WTC11 (cell line): ENCODE measurements at places on chromosomes 1 and 21. TPM values are rescaled to one million over a fixed set of nuclear protein-coding genes. Genes with fewer than 3 reads are reported as not detected.
A peak's percentile ranks its signal among the peaks of the same experiment; 100 is the strongest.

Gene CACNA1E
- total RNA-seq = 0.63 to 0.85 TPM (median 0.78 TPM) in 3 replicates

DNA sequence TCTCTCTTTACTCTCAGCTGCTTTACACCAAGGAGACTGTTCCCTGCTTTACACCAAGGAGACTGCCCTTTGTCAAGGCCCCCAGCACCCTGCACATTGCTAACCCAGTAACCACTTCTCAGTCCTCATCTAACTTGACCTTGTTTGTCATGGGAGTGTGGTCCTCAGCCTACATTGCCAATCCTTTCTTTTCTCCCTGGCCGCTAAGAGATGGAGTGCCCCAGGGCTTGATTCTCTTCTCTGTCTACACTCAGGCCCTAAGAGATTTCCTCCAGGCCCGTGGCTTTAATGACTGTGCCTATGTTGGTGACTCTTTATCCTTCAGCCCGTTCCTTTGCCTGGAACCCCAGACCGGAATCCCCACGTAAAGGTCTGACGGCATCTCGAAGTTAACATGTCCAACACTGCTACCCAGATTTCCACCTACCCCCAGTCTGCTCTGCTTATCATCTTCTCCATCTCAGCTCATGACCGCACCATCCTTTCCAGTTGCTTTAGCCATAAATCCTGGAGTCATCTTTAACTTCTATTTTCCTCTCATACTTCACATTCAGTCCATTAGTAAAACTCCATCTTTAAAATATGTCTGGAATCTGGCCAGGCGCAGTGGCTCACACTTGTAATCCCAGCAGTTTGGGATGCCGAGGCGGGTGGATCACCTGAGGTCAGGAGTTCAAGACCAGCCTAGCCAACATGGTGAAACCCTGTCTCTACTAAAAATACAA is 9.5 kb upstream of the SEMA4A start:
- no peak overlapping the region; the same call in 1 of the 2 replicates for H3K27ac ChIP-seq
- DNase-seq = no peak
- H3K4me3 ChIP-seq = no peak overlapping the region
- H3K27me3 ChIP-seq = no peaks in the 10 kb centered on the region; the same call in 1 of the 2 replicates
- no peaks in the 10 kb centered on the region for H3K36me3 ChIP-seq

Gene RNF186
- not detected in 3 replicates for total RNA-seq

GRCh38 chr1:107870696-107871095 is 94.3 kb downstream of the VAV3 start:
- DNase-seq = no peak
- peaks cover 15% of the 10 kb centered on the region for H3K36me3 ChIP-seq
- H3K4me3 ChIP-seq = no peak overlapping the region
- peaks cover 40% of the 10 kb centered on the region for H3K4me1 ChIP-seq
- H3K27ac ChIP-seq = no peak overlapping the region
- no peaks in the 10 kb centered on the region for H3K27me3 ChIP-seq

DNA sequence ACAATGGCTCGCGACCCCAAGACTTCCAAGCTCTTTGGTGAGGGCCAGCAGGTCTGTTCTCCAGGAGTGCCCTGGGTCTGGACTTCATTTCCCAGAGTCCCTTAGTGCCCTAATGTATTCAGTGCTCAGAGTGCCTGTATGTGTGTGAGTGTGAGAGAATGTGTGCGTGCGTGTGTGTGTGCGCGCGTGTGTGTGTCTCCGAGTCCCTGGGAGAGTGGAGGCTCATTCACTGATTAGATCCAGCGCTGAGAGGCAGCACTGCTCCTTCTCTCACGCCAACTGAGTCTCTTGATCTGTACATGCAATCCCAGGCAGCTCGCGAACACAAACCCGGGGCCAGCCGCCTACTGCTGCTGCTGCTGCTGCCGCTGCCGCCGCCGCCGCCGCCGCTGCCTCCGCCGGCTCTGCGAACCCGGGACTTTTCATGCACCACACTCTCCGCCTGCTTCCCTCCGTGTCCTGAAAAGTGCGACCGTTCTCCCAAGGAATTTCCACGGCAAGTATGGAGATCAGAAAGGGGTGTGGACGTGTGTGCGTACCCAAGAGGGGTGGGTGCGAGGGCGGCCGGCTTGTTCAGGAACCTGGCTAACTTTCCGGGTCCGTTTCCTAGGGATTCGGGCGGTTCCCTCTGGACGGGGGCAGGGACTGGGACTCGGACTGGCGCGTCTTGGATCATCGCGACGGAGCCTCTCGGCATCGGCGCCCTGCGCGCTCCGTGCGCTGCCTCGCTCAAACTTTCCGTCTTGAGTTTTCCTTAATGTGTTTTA is at the start of gene RNF220:
TSS of gene RNF220 (plus strand) at position 225 of the 767 bp plus-strand sequence.
- 0 out of 2 replicates have a peak, but pooled peaks cover 3% of the 10 kb centered on the region for H3K4me1 ChIP-seq
- no peaks in the 10 kb centered on the region for H3K36me3 ChIP-seq
- peak within 1 kb of the TSS; percentile 96 for H3K27ac ChIP-seq
- H3K27me3 ChIP-seq = peaks cover 20% of the 10 kb centered on the region
- peak; percentile 69 for DNase-seq

Gene C1orf87
- 0.16 to 0.30 TPM (median 0.22 TPM) in 3 replicates for total RNA-seq

DNA sequence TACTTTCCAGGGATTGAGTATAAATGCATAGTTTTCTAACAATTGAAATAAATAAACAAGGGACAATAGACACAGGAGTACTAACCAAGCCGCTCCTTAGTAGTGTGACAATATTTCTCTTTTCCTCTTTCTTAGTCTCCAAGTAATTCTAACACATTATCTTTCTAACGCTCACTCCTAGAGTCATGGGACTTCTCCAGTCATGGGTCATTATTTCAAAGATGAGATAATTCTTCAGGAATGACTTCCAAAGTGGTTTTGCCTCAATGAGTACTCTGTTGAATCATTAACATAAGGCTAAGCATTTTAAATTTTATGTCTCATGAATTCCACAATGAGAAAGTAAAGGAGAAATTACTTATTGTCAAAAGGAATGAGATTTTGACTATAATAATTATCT is 605.8 kb upstream of the ADAMTS5 start:
- H3K4me1 ChIP-seq = no peaks in the 10 kb centered on the region
- DNase-seq = no peak
- no peaks in the 10 kb centered on the region for H3K27me3 ChIP-seq
- no peaks in the 10 kb centered on the region for H3K36me3 ChIP-seq

DNA sequence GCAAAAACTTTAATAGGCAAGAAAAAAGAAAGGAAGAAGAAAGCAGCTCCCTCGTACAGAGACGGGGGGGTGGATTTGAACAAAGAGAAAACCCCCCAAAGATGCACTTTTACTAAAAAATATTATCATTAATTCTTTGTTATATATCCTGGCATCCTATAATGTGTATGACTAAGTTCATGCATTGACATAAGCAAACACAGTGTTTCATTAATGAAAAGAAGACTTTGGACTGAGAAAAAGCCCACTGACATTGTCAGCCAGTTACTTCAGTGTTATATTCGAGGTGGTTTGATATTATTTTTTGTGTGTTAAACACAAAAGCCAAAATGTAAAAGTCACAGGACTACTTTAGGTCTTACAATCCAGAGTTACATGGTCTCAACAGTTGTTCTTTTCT is 110.1 kb upstream of the DPYD start:
- H3K27ac ChIP-seq = no peak overlapping the region
- DNase-seq = no peak
- H3K4me1 ChIP-seq = no peaks in the 10 kb centered on the region
- H3K27me3 ChIP-seq = no peaks in the 10 kb centered on the region

DNA sequence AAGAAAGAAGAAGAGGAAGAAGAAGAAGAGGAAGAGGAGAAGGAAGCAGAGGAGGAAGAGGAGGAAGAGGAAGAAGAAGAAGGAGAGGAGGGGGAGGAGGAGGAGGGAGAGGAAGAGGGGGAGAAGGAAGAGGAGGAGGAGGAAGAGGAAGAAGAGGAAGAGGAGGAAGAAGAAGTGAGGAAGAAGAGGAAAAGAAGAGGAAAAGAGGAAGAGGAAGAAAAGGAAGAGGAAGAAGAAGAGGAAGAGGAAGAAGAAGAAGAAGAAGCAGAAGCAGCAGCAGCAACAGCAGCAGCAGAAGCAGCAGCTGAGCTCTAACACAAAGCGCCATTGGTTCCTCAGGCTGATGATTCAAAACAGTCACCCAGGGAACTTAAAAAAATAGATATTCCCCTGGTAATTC is 34.0 kb downstream of the DNAI4 start:
- no peak overlapping the region for H3K27ac ChIP-seq
- no peaks in the 10 kb centered on the region for H3K4me1 ChIP-seq
- no peaks in the 10 kb centered on the region for H3K36me3 ChIP-seq
- no peak overlapping the region for H3K4me3 ChIP-seq

GRCh38 chr21:25664491-25664931 is 25.5 kb downstream of the JAM2 start:
- no peak overlapping the region for H3K4me3 ChIP-seq
- H3K36me3 ChIP-seq = no peaks in the 10 kb centered on the region
- H3K4me1 ChIP-seq = peaks cover 6% of the 10 kb centered on the region
- no peaks in the 10 kb centered on the region for H3K27me3 ChIP-seq

GRCh38 chr1:159881622-159882526 is 18.1 kb downstream of the CFAP45 start:
- H3K27me3 ChIP-seq = no peaks in the 10 kb centered on the region
- H3K27ac ChIP-seq = no peak overlapping the region
- no peaks in the 10 kb centered on the region for H3K4me1 ChIP-seq
- no peak for DNase-seq

GRCh38 chr1:26285366-26286063 is 5.6 kb downstream of the SH3BGRL3 start:
- DNase-seq = peak; percentile 89
- no peak overlapping the region for H3K4me3 ChIP-seq
- peaks cover 44% of the 10 kb centered on the region for H3K4me1 ChIP-seq

Gene GJB4
- 0.07 to 0.23 TPM (median 0.09 TPM) in 3 replicates for total RNA-seq

DNA sequence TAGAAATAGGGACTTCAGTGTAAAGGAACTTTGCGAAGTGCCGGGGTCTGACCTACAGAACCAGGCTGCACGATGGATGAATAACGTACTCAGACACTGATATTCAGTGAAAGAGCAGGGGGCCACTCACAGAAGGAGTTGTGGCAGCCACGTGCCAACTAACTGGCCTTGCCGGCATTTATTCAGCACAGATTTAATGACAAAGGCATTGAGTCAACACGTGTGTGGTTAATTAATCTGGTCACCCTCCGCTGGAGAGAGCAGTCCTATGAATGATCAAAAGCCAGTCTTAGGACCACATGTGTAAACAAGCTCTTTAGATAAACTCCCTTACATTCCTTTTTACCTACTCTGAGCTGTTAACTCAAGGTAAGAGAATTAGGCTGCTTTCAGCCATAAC is 6.2 kb upstream of the B3GALT2 start:
- peaks cover 27% of the 10 kb centered on the region for H3K36me3 ChIP-seq
- H3K4me1 ChIP-seq = no peaks in the 10 kb centered on the region
- no peak for DNase-seq
- H3K27ac ChIP-seq = no peak overlapping the region
- H3K27me3 ChIP-seq = no peaks in the 10 kb centered on the region

Gene S1PR1
- 3.2 to 3.4 TPM (median 3.2 TPM) in 3 replicates for total RNA-seq

Gene HTR6
- total RNA-seq = 0.71 to 1.2 TPM (median 0.90 TPM) in 3 replicates

Gene S100A6
- total RNA-seq = 19.2 to 32.0 TPM (median 30.8 TPM) in 3 replicates

DNA sequence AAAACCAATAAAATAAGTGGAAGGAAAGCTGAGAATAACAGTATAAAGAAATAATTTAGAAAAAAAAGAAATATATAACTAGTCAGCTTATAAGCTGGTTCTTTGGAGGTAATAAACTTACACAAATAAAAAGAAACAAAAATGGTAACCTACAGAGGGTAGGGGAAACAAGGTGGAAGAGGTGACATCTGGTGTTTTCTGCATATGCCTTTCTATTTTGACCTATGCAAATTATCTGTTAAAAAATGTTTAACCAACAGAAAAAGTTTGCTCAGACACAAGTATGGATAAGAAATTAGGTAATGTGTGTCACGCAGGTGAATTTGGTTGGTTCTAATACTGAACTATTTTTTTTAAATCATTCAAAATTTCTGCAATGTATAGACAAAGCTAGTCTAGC is 53.6 kb upstream of the DMRTA2 start:
- H3K27me3 ChIP-seq = no peaks in the 10 kb centered on the region
- no peaks in the 10 kb centered on the region for H3K36me3 ChIP-seq
- DNase-seq = no peak

DNA sequence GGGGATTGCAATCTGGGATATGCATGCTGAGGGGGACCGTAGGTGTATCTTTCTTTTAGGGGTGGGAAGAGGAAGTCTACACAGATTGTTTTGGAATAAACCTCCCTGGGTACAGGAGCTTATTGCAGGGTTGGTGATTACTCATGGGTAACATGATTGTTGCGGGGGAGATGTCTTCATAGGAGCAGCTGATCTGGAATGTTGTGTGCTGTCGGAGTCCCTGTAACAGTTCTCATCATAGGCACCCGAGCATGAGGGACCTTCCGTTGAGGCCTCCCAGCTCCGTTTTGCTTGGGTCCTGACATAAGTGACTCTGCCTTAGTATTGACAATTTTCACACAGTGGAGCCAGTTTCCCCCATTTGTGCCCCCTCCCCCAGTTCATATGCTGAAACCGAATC is 4.2 kb upstream of the PRXL2B start:
- no peaks in the 10 kb centered on the region for H3K36me3 ChIP-seq
- H3K4me1 ChIP-seq = peaks cover 24% of the 10 kb centered on the region
- H3K27ac ChIP-seq = no peak overlapping the region
- DNase-seq = no peak
- no peak overlapping the region for H3K4me3 ChIP-seq

GRCh38 chr21:26804895-26805609 is 40.2 kb downstream of the ADAMTS1 start:
- H3K4me3 ChIP-seq = no peak overlapping the region
- no peak overlapping the region for H3K27ac ChIP-seq
- no peaks in the 10 kb centered on the region for H3K36me3 ChIP-seq
- no peak for DNase-seq
- H3K27me3 ChIP-seq = no peaks in the 10 kb centered on the region
- peaks cover 14% of the 10 kb centered on the region for H3K4me1 ChIP-seq

GRCh38 chr1:244187310-244187709 is 136.2 kb downstream of the ZBTB18 start:
- no peak overlapping the region for H3K27ac ChIP-seq
- H3K27me3 ChIP-seq = no peaks in the 10 kb centered on the region; the same call in 1 of the 2 replicates
- peaks cover 14% of the 10 kb centered on the region for H3K4me1 ChIP-seq
- DNase-seq = no peak

- no peak for DNase-seq
- H3K27me3 ChIP-seq = no peaks in the 10 kb centered on the region
- H3K4me1 ChIP-seq = peaks cover 29% of the 10 kb centered on the region
- no peak overlapping the region; the same call in 1 of the 2 replicates for H3K27ac ChIP-seq
Observed at GRCh38 chr1:39109644-39110043, 83.5 kb downstream of the NDUFS5 start.

GRCh38 chr1:6803357-6803756 is 18.1 kb downstream of the CAMTA1 start:
- no peaks in the 10 kb centered on the region for H3K27me3 ChIP-seq
- H3K36me3 ChIP-seq = no peaks in the 10 kb centered on the region
- H3K27ac ChIP-seq = peak overlapping the region; percentile 57
- H3K4me1 ChIP-seq = peaks cover 32% of the 10 kb centered on the region

DNA sequence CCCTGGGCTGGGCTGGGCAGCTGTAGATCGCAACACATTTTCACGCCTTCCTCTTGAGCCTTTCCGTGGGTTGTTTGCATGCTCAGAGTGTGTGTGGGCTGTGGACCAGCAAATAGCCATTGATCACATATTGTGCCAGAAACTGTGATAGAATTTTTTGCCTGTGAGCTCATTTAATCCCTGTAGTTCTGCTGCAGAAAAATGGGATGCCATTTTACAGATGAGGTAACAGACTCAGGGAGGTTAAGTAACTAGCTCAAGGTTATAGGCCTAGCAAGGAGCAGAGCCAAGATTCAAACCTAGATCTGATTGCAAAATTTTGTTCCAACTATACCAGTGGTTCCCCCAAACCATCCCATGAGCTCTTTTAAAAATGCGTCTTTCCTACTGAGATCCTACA is 10.5 kb downstream of the SPATA46 start:
- no peak overlapping the region for H3K27ac ChIP-seq
- H3K4me1 ChIP-seq = no peaks in the 10 kb centered on the region
- no peaks in the 10 kb centered on the region for H3K27me3 ChIP-seq
- DNase-seq = no peak
- peaks cover 2% of the 10 kb centered on the region; the same call in 1 of the 2 replicates for H3K36me3 ChIP-seq

Gene CRYBG2
- 14.4 to 21.1 TPM (median 17.8 TPM) in 3 replicates for total RNA-seq

Gene WNT3A
- total RNA-seq = 0.16 to 0.34 TPM (median 0.17 TPM) in 3 replicates
